Effector CD4-positive, alpha-beta T cell (primary cell): ENCODE measurements at places on chromosomes 11 and 22.

GRCh38 chr11:79471071-79471844, 30.4 kb upstream of the TENM4 start:
- DNase-seq = no peak

- DNase-seq = peak; percentile 58
Observed at GRCh38 chr22:44667829-44668189, 34.2 kb upstream of the PRR5 start.

GRCh38 chr22:22068657-22069056, 86.1 kb upstream of the TOP3B start:
- DNase-seq = no peak

GRCh38 chr11:102589047-102589459, 36.1 kb downstream of the MMP20 start:
- DNase-seq = no peak

DNA sequence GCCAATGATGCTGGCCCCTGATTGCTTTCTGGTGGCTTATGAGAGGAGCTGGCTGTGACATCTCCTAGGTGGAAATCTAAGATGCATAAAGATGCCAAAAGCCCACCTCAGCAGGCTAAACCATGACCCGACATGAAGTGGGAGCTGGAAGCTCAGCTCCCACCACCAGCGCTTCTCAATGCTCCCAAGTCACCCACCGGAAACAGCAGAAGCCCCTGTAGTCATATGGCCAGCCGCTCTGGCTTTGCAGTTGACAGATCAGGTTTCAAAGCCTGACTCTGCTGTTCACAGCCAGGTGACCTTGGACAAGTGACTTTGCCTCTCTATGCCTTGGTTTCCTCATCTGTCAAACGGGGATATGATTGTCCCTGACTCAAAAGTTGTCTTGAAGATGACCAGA, 29.1 kb upstream of the ANO1 start:
- DNase-seq = no peak

DNA sequence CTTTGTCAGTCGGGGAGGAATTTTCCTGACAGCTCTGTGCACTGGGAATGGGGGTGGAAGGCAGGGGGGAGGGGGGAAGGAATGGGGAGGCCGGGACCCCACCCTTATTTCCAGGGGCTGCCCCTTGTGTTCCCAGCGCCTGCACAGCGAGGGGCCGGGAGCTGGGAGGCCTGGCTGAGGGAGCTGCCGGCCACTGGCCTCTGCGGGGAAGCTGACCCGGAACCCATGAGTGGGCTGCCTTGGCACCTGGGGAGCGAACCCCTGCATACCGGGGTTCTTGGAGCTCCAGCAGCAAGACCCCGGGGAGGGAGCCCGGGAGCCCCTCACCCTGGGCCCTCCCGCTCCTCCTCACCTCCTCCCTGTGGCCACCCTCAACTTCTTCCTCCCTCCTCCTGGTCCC, 3.5 kb downstream of the H19 start:
- DNase-seq = no peak

- no peak for DNase-seq
Observed at GRCh38 chr22:44920183-44920582, 89.6 kb downstream of the PHF21B start.

- DNase-seq = peak; percentile 15
Observed at GRCh38 chr22:30605449-30606110, 1.4 kb upstream of the TCN2 start.

DNA sequence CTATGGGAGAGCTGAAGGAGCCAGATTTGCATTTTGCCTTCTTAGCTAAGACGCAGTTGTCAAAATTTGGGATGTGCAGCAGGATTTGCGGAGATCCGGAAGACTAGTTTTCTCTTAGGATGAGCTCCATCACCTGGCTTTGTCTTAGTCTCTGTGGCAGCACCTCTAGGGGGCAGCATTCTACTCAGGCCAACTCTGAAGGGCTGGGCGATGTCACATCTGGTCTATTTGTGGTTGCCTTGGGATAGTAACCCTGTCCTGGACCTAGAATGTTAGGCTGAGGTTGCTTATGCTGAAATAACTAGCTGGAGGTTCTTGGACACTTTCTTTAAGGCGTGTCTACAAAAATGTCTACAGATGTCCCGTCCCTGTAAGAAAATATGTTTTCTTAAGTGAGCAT, 116.2 kb downstream of the FAT3 start:
- DNase-seq = no peak

DNA sequence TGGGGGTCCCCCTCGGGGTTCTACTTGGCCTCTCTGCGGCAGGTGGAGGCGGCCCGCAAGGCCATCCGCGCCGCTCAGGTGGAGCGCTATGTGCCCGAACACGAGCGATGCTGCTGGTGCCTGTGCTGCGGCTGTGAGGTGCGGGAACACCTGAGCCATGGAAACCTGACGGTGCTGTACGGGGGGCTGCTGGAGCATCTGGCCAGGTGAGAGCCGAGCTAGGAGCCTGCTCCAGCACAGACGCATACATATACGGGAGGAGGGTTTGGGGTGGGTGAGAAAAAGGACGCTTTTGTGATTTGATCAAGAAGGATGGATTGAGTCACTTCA, 415 bp downstream of the CENATAC start:
- peak; percentile 12 for DNase-seq

DNA sequence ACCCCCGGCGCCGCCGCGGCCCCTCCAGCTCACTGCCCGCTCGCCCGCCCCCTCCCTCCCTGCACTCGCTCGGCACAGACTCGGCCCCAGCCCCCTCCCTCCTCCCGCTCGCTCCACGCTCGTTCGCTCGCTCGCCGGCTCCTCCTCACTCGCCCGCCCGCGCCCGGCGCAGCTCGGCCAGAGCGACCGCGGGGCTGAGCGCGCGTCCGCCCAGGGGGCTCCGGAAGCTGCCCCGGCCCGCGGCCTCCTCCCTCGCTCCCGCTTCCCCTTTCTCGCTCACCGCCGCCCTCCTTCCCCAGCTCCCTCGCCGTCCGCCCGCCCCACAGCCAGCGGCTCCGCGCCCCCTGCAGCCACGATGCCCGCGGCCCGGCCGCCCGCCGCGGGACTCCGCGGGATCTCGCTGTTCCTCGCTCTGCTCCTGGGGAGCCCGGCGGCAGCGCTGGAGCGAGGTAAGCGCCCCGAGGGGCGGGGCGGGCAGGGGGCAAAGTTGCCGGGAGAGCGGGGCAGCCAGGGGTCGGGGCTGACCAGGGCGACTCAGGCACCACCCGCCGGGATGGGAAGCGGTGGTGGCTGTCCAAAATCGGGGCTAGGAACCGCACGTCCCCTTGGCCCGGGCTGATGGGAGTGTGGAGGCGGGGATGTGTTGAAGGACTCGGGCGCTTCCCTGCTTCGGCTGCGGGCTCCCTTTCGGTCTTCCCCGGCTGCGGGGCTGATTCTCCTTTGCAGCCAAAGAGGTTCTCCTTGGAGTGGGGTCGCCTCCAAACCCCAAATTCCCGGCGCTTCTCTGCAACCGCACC, at the start of gene SEZ6L:
TSS of gene SEZ6L (plus strand) at position 148 of the 797 bp plus-strand sequence. CDS start at position 356, 208 bp downstream.
- DNase-seq = no peak

GRCh38 chr11:101907815-101908214, 7.0 kb upstream of the CEP126 start:
- no peak for DNase-seq

GRCh38 chr11:59263225-59263894, 50.6 kb upstream of the MPEG1 start:
- DNase-seq = no peak

DNA sequence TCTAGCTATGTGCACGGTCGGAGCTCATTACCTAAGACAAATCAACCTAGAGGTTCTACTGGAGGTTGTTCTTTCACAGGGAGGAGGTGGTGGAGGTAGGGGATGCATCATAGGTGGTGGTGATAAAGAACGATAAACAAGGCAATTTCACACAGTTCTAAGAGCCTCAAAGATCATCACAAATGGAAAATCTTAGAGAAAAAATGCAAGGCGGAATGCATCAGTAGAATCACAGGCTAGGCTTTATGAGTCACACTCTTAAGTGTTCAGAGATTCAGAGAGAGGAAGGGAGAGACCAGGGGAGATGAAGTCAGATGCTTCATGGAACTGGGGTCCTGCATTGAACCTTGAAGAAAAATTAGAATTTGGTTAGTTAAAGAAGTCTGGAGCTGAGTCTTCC, 58.3 kb downstream of the TMPRSS5 start:
- DNase-seq = no peak

DNA sequence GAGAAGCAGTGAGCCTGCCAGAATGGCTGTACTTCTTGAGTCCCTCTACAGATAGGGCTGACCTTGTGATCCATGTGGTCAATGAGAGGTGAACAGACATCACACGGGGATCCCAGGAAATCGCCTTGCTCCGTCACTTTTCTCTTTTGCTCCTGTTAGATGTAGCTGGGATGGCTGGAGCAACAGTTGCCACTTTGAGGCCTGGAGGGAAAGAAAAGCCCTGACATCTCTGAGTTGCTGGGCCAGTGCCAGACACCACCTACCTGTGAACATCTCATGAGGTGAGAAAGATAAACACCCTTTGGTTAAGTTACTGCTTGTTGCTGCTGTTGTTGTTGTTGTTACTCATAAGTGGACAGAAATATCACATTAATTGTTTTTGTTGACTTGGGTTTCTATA, 840.3 kb downstream of the TBC1D22A start:
- no peak for DNase-seq

DNA sequence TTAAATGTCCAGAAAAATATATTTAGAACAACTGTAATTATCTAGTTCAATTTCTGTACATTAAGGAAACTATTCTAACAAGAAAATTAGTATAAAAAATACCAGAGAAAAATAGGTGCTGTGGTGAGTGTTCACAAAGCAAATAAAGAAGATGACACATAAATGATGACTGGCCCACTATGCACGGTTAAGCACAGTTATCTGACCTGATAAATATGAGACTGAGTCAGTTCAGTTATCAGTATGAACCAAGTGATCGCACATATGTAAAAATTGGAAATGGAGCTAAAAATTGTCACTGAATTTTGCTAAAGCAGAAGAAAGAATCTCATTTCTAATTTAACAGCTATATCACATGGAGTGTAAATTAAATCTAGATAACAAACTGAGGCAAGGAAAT, 18.8 kb upstream of the MAML2 start:
- DNase-seq = no peak

DNA sequence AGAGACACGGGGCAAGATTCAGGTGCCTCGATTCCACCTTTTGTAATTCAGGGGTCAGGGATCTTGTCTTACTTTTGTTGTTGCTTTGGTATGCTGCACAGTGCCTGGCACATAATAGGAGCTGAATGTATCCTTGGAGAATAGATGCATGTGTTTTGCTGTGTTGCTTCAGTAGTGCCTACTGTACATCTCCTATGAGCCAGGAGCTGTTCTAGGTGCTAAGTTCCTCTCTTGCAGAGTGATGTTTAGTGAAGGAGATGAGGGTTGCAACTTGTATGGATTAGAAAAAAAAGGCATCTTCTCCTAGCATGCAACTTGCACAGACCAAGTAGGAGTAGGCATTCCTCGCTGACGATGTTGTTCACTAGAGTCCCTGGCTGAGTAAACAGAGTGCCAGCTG, 555.4 kb downstream of the NTM start:
- DNase-seq = no peak

GRCh38 chr11:110565357-110566336, 135.9 kb downstream of the FDX1 start:
- no peak for DNase-seq

GRCh38 chr11:67301951-67302516, 1.3 kb upstream of the SSH3 start:
- no peak for DNase-seq

- DNase-seq = no peak
Observed at GRCh38 chr11:64141081-64141783, 24.7 kb downstream of the MACROD1 start.

- no peak for DNase-seq
Observed at GRCh38 chr11:100810146-100810545, 123.1 kb downstream of the ARHGAP42 start.

GRCh38 chr11:33775832-33776470, 1.6 kb upstream of the FBXO3 start:
- DNase-seq = no peak

DNA sequence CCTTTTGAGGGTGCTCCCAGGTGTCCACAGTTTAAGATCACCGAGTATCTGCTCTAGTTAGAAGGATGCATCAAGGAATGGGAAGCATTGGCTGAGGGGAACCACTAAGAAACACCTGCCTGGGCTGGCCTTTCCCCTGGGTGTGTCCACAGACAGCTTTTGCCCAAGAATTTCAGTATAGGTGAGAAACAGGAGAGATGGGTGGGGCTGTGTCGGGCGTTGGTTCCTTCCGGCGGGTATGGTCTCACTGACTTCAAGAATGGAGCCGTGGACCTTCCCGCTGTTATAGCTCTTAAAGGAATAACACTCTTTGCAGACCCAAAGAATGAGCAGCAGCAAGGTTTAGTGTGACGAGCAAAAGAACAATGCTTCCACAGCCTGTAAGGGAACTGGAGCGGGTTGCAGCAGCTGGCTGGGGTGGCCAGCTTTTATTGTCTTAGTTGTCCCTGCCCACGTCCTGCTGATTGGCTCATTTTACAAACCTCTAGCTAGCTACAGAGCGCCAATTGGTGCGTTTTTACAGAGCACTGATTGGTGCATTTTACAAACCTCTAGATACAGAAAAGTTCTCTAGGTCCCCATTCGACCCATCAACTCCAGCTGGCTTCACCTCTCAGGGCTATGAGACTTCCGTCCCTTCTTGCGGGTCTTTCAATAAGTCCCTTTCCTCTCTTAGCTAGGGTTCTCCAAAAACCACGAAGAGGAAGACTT, 2.4 kb downstream of the FADS1 start:
- DNase-seq = no peak

GRCh38 chr11:70026726-70027125, 51.4 kb upstream of the ANO1 start:
- DNase-seq = no peak

DNA sequence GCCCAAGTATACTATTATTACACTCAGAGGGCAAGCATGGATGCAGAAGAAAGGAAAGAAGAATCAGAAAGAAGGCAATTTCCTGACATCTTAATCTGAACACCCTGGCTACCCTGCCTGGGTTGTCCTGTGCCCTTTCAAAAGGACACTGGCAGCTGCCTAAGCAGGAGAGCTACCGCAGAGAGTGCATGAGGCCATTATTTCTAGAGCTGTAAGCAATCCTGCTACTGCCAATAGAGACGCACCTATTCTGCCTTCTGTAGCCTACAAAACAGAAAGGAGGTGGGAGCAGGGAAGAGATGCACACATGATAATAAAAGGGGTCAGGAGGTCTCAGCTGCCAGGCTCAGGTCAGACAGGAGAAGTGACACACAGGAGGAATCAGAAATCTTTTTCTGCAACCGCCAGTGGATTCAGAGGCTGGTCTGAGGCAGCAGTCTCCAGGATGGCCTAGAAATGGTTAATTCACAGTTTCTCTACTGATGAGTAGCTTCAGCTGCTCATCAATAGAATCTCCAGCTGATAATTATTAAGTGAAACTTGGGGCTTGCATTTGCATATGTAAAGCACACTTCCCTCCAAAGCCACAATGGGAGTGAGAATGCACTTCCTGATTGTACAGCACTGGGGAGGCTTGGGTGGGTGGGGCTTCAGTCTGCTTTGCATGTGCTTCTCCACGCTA, 253.9 kb downstream of the LARGE1 start:
- no peak for DNase-seq

- no peak for DNase-seq
Observed at GRCh38 chr22:31869739-31870138, 74.6 kb upstream of the YWHAH start.

GRCh38 chr11:22177186-22177585, 15.7 kb upstream of the ANO5 start:
- DNase-seq = no peak

GRCh38 chr22:47811971-47812370, 1049.5 kb downstream of the TBC1D22A start:
- no peak for DNase-seq

GRCh38 chr11:117180020-117180419, 1.5 kb downstream of the SIDT2 start:
- no peak for DNase-seq
